ENCODE measurements at places on chromosomes 5 and 9. TPM values are rescaled to one million over a fixed set of nuclear protein-coding genes. Genes with fewer than 3 reads are reported as not detected.

FOXD4L3 gene
- total RNA-seq = not detected

RNF183 gene
- total RNA-seq = not detected

PCDHB15 gene
- 0.32 TPM for total RNA-seq

CDKN2B-AS1 gene
- 5.6 TPM for total RNA-seq

CAAP1 gene
- 10.4 TPM for total RNA-seq

ZDHHC12 gene
- 28.7 TPM for total RNA-seq

PSIP1 gene
- total RNA-seq = 20.5 TPM

KCNIP1 gene
- not detected for total RNA-seq

SPINK5 gene
- 0.09 TPM for total RNA-seq

Data from bronchial smooth muscle cell (primary cell).